Neuronal stem cell (in vitro differentiated cells): ENCODE measurements at places on chromosomes 5 and 9.
A peak's percentile ranks its signal among the peaks of the same experiment; 100 is the strongest.

- H3K27ac ChIP-seq = no peak overlapping the region
- H3K4me1 ChIP-seq = no peaks in the 10 kb centered on the region
- H3K4me3 ChIP-seq = no peak overlapping the region
Measured at GRCh38 chr5:65938256-65938655, 11.9 kb downstream of the ERBIN start.

DNA sequence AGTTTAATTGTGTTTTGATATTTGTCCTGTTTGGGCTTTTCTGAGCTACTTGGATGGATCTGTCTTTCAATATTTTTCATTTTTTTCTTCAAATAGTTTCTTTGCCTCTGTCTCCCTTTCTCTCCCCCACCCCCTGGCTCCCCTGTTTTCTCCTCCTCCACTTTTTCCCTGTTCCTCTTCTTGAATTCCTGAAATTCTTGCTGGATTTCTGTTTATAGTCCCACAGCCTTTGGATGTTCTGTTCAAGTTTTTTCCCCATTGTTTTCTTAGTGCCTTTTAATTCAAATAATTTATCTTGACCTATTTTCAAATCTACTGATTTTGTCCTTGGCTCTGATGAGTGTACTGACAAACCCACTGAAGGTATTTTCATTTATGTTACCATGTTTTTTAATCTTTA lies 113.0 kb downstream of the VPS13A start:
- no peak overlapping the region for H3K4me3 ChIP-seq
- no peak for DNase-seq
- H3K27me3 ChIP-seq = no peaks in the 10 kb centered on the region
- no peaks in the 10 kb centered on the region for H3K36me3 ChIP-seq
- H3K4me1 ChIP-seq = peaks cover 7% of the 10 kb centered on the region

GRCh38 chr9:34158362-34158869 lies 20.4 kb upstream of the UBAP1 start:
- no peaks in the 10 kb centered on the region for H3K27me3 ChIP-seq
- H3K27ac ChIP-seq = no peak overlapping the region
- H3K4me3 ChIP-seq = no peak overlapping the region
- DNase-seq = peak; percentile 20
- no peaks in the 10 kb centered on the region for H3K4me1 ChIP-seq

DNA sequence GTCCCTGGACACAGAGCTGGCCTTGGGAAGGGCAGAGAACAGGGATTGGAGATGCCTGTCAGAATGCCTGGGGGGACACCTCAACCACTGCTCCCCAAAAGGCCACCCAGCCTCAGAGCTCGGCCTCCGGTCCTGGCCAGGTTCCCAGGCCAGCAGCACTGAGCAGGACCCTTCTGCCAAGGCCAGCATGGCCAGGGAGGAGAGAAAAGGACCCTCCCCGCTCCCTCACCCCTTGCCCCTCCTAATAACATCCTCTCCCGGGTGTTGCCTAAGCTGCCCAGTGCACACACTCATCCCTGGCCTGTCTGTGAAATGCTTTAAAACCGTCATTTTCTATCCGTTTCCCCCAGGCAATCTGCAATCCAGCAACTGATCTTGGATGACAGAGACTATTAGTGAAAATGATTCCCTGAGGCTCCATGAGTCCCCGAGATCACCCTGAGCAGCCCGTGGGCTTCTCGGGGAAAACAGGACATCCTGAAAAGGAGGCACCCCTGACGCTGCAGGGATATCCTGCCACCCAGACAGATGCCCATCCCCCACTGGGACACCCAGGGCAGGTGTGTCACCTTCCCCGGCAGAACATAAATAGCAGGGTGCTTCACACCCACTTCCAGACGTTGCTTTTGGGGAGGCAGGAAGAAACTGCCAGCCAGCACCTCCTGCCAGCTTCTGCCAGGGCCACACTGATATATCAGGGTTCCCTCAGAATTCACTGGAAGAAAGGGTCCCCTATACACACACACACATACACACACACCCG lies 75.3 kb downstream of the ADAMTS2 start:
- H3K4me3 ChIP-seq = no peak overlapping the region
- DNase-seq = no peak
- H3K27me3 ChIP-seq = no peaks in the 10 kb centered on the region
- H3K36me3 ChIP-seq = no peaks in the 10 kb centered on the region

DNA sequence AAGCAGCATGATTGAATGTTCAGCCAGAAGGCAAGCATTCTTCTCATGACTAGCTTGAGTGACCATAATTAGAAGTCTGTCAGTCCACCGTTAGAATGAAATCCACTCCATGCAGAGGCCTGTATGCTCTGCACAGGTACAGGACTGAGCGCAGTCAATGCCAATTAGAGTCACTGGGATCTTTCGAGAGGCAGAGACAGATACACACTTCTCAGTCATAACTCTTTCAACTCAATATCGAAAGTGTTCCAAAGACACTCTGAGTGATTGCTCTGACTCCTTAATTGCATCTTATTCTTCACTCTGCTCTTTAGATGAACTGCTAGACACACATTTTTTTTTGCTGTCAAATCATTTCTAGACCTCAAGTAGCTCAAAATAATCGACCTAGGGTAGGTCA lies 203.6 kb downstream of the GABRB2 start:
- no peak for DNase-seq
- no peak overlapping the region for H3K27ac ChIP-seq
- H3K4me1 ChIP-seq = no peaks in the 10 kb centered on the region
- H3K27me3 ChIP-seq = no peaks in the 10 kb centered on the region
- H3K36me3 ChIP-seq = no peaks in the 10 kb centered on the region

DNA sequence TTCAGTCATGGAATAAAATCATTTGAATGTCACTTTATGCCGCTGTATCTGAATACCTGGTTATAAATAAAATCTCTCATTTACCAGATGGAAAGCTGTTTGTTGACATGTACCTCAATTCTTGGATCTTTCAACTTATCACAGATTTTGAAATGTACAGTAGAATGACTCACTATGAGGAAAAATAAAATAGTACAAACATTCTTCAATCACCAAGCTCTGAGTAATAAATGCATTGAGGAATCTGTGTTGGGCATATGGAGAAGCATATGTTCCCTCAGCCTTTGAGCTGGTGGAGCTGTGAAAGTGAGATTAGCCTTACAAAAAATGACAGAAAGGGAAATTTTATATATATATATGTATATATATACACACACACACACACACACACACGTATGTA lies 175.4 kb downstream of the KIAA0825 start:
- no peaks in the 10 kb centered on the region for H3K4me1 ChIP-seq
- H3K4me3 ChIP-seq = no peak overlapping the region
- H3K36me3 ChIP-seq = no peaks in the 10 kb centered on the region
- H3K27ac ChIP-seq = no peak overlapping the region
- DNase-seq = no peak

GRCh38 chr5:143605403-143606005 lies 202.0 kb upstream of the NR3C1 start:
- H3K27me3 ChIP-seq = no peaks in the 10 kb centered on the region
- no peak overlapping the region for H3K27ac ChIP-seq
- no peaks in the 10 kb centered on the region for H3K4me1 ChIP-seq
- H3K4me3 ChIP-seq = no peak overlapping the region
- no peaks in the 10 kb centered on the region for H3K36me3 ChIP-seq

GRCh38 chr5:59362438-59362837 lies 531.1 kb downstream of the PDE4D start:
- H3K27ac ChIP-seq = no peak overlapping the region
- DNase-seq = no peak
- H3K4me1 ChIP-seq = peaks cover 10% of the 10 kb centered on the region

DNA sequence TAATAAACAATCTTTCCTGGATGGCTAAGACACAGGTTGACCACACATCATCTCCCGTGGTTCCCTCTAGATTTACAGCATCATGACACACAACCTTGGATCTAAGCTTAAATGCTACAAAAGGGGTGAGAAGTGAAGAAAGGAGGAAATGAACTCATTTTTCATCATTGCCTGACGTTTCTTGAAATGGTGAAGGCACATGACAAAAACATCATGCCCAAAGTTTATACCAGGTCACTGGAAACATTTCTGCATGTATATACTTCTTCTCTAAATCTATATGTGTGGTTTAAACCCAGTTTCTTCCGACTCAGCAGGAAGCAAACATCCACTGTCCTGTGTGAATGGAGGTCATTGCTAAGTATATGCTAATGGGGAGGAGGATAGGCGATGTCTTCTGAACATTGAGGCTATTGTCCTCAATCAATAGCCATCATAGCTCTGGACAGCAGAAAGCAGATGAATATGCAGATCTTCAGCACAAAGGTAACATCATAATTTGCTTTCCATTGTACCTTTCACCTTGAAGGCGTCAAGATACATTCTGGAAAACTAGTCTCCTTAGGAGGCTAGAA lies 137.4 kb downstream of the MED27 start:
- no peak overlapping the region for H3K27ac ChIP-seq
- no peak overlapping the region for H3K4me3 ChIP-seq
- no peaks in the 10 kb centered on the region for H3K27me3 ChIP-seq
- no peak for DNase-seq
- peaks cover 15% of the 10 kb centered on the region for H3K4me1 ChIP-seq

DNA sequence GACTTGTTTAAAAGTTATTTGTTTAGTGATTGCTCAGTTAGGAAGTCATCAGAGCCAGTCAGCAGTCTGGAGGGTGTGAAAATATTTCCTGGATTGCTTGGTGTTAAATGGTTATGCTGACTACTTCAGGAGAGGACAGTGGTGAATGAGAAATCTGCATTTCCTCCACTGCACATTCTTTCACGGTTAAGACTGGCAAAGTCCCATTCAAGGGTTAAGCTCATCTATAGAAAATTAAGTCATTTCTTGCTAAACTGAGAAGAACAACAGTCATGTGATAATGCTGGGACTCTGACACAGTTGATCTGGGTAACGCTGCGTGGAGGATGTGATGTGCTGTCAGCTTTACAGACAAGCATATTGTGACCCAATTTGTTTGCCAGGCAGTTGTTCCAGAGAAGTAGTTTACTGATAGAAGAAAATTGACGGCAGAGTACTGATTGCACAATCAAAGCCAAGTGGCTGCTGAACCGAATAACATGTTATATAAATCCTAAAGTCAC lies 80.4 kb downstream of the GRAMD2B start:
- DNase-seq = no peak
- H3K27ac ChIP-seq = no peak overlapping the region
- no peaks in the 10 kb centered on the region for H3K4me1 ChIP-seq
- H3K4me3 ChIP-seq = no peak overlapping the region

- H3K27me3 ChIP-seq = no peaks in the 10 kb centered on the region
- DNase-seq = no peak
- H3K4me3 ChIP-seq = no peak overlapping the region
Measured at GRCh38 chr9:4799033-4799430, 6.3 kb downstream of the RCL1 start.

- H3K4me3 ChIP-seq = no peak overlapping the region
- H3K27me3 ChIP-seq = peaks cover 10% of the 10 kb centered on the region
- H3K36me3 ChIP-seq = no peaks in the 10 kb centered on the region
- no peaks in the 10 kb centered on the region for H3K4me1 ChIP-seq
- DNase-seq = no peak
Measured at GRCh38 chr5:173826086-173826427, 62.1 kb upstream of the CPEB4 start.

- H3K4me3 ChIP-seq = no peak overlapping the region
- H3K36me3 ChIP-seq = no peaks in the 10 kb centered on the region
- no peaks in the 10 kb centered on the region for H3K4me1 ChIP-seq
- no peak for DNase-seq
- H3K27me3 ChIP-seq = no peaks in the 10 kb centered on the region
Measured at GRCh38 chr5:80082281-80082680, 47.1 kb downstream of the THBS4 start.

DNA sequence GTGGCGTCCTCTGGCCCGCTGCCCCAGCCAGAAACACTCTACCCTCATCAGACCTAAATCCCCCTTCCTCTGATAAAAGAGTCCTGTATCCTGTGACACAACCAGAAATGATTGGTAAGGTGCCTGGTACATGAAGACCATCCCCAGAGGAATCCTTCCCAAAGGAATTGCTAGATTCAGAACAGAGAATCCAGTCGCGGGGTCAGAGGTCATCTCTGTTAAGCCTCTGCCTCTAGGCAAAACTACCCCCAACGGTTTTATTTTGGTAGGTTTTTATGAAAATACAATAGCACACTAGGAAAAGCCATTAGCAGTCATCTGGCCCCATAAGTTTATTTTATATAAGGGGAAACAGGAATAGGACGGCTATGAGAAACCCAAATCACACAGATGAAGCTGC lies 102.4 kb upstream of the HAND1 start:
- no peak overlapping the region for H3K27ac ChIP-seq
- no peaks in the 10 kb centered on the region for H3K27me3 ChIP-seq
- no peaks in the 10 kb centered on the region for H3K36me3 ChIP-seq
- H3K4me1 ChIP-seq = no peaks in the 10 kb centered on the region
- DNase-seq = no peak
- no peak overlapping the region for H3K4me3 ChIP-seq

DNA sequence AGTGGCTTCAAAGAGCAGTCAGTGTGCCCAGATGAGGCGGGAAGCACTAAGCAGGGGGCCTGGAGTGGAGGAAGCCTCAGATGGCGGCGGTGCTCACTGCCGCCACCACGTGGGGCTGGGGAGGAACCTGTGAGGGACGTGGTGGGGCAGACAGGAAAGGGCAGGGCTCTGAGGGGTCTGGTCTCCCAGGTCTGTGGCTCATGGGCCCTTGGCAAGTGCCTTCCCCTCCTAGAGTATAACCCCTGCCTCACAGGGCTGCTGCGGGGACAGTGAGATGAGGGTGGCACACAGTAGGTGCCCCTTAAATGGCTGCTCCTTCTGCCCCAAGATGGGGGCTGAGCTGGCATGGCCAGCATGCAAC lies 26.6 kb downstream of the NR5A1 start:
- DNase-seq = no peak
- peaks cover 39% of the 10 kb centered on the region for H3K4me1 ChIP-seq
- H3K27ac ChIP-seq = no peak overlapping the region
- no peaks in the 10 kb centered on the region for H3K27me3 ChIP-seq
- H3K4me3 ChIP-seq = no peak overlapping the region

DNA sequence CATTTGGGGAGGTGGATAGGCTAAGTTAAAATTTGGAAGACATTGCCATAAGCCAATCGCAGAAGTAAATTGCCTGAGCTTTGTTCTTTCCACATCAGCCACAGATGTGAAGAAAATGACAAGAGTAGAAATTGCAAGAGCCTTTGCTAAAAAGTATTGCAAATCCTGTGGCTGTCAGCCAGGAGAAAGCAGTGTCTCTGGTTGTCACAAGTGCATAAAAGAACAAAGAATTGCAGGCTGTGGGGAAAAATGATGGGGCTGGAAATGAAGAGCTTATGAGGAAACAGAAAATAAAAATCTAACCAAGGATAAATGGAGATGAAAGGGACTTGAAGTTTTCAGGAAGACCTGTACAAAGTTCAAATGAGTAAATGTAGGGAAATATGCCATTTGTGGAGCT lies 344.8 kb downstream of the CSNK1G3 start:
- no peaks in the 10 kb centered on the region for H3K36me3 ChIP-seq
- no peak overlapping the region for H3K4me3 ChIP-seq
- DNase-seq = no peak
- peaks cover 2% of the 10 kb centered on the region for H3K4me1 ChIP-seq

GRCh38 chr5:74510476-74511075 lies 130.0 kb downstream of the ENC1 start:
- no peak overlapping the region for H3K4me3 ChIP-seq
- H3K27me3 ChIP-seq = no peaks in the 10 kb centered on the region
- no peaks in the 10 kb centered on the region for H3K36me3 ChIP-seq
- DNase-seq = no peak
